ENCODE measurements at places on chromosomes 5 and 9.

DNA sequence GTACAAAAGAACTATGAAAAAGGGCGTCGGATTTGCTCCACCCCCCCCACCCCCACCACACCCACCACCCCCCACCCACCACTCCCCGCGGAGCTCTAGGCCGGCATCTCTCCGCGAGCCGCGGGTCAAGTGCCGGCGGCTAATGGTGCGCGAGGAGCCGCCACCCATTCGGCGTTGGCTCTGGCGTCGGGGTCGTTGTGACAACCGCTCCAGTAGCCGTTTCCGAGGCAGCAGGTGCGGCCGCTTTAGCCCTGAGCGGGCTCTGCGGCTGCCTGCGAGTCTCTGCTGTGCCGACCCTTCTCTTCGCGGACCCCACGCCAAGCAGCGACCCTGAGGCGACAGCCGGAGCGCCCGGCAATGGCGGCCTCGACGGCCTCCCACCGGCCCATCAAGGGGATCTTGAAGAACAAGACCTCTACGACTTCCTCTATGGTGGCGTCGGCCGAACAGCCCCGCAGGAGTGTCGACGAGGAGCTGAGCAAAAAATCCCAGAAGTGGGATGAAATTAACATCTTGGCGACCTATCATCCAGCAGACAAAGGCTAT lies at the start of gene PPP1R2B:
Gene PPP1R2B (plus strand): TSS at position 90 of the 546 bp plus-strand sequence. CDS start 268 bp downstream, at position 358.
- H3K27me3 ChIP-seq, result peaks cover 8% of the 10 kb centered on the region
- no peaks in the 10 kb centered on the region for H3K4me1 ChIP-seq
- no peak for DNase-seq
- no peak within 1 kb of the TSS for H3K27ac ChIP-seq

- no peak overlapping the region for H3K4me3 ChIP-seq
- peaks cover 17% of the 10 kb centered on the region for H3K36me3 ChIP-seq
- H3K27ac ChIP-seq, result no peak overlapping the region
- no peaks in the 10 kb centered on the region for H3K4me1 ChIP-seq
Observed at GRCh38 chr5:78560000-78560855, 88.3 kb downstream of the LHFPL2 start.

DNA sequence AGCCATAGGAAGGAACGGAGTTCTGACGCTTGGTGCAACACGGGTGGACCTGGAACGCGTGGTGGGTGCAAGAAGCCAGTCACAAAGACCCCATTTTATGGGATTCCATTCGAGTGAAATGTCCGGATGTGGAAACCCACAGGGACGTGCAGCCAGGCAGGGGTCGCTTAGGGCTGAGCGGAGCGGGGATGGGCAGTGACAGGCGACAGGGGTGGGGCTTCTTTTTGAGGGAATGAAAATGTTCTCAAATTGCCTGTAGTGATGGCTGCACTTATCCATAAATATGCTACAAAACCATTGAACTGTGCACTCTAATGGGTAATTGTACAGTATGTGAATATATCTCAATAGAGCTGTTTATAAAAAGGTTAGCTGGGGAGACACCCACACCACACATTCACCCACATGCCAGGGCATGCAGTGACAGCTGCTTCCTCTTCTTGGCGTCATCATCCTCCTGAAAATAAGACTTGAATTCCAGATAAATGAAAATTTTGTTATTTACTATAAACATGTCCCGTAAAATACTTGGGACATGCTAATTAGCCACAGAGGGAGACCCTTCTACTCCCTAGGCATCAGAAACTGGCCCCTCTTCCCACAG lies 71.3 kb upstream of the OLFM1 start:
- H3K36me3 ChIP-seq, result no peaks in the 10 kb centered on the region
- H3K27ac ChIP-seq, result no peak overlapping the region
- H3K27me3 ChIP-seq, result no peaks in the 10 kb centered on the region
- no peak for DNase-seq

DNA sequence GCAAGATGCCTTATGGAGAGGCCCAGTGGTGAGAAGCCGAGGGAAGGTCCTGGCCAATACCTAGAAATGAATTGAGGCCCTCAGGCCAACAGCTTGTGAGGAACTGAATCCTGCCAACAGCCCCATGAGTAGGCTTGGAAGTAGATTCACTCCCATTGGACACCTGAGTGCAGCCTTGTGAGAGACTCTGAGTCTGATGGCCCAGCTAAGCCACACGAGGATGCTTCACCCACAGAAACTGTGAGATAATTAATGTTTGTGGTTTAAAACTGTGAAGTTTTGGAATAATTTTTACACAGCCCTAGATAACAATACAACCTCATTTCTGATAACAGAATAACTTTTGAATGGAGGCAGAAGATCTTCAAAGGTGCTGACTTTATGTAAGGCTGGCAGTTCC lies 65.9 kb upstream of the DAP start:
- H3K4me3 ChIP-seq, result no peak overlapping the region
- no peak for DNase-seq
- no peaks in the 10 kb centered on the region for H3K27me3 ChIP-seq
- H3K4me1 ChIP-seq, result no peaks in the 10 kb centered on the region
- no peaks in the 10 kb centered on the region for H3K36me3 ChIP-seq

GRCh38 chr5:157020511-157021222 lies 38.2 kb downstream of the HAVCR1 start:
- no peaks in the 10 kb centered on the region for H3K36me3 ChIP-seq
- H3K27me3 ChIP-seq, result no peaks in the 10 kb centered on the region
- no peak for DNase-seq
- no peak overlapping the region for H3K27ac ChIP-seq
- H3K4me3 ChIP-seq, result no peak overlapping the region
- H3K4me1 ChIP-seq, result no peaks in the 10 kb centered on the region

GRCh38 chr9:87766697-87767096 lies 40.8 kb downstream of the CTSL start:
- no peaks in the 10 kb centered on the region for H3K4me1 ChIP-seq
- DNase-seq, result peak; percentile 10
- H3K27ac ChIP-seq, result no peak overlapping the region
- H3K4me3 ChIP-seq, result no peak overlapping the region
- peaks cover 13% of the 10 kb centered on the region for H3K27me3 ChIP-seq

GRCh38 chr5:172410160-172410559 lies 44.2 kb downstream of the SH3PXD2B start:
- peaks cover 10% of the 10 kb centered on the region for H3K4me1 ChIP-seq
- H3K36me3 ChIP-seq, result peaks cover 7% of the 10 kb centered on the region
- no peak overlapping the region for H3K27ac ChIP-seq
- H3K27me3 ChIP-seq, result no peaks in the 10 kb centered on the region
- DNase-seq, result no peak

GRCh38 chr5:5270161-5270560 lies 130.0 kb downstream of the ADAMTS16 start:
- DNase-seq, result no peak
- H3K27me3 ChIP-seq, result no peaks in the 10 kb centered on the region
- no peaks in the 10 kb centered on the region for H3K36me3 ChIP-seq
- no peak overlapping the region for H3K27ac ChIP-seq
- no peak overlapping the region for H3K4me3 ChIP-seq

GRCh38 chr9:2621722-2622460 lies at the start of gene VLDLR:
Gene VLDLR (plus strand): TSS chr9:2621787. CDS start chr9:2622190, 403 bp downstream.
- DNase-seq, result peak; percentile 20
- peaks cover 73% of the 10 kb centered on the region for H3K27me3 ChIP-seq

- H3K4me1 ChIP-seq, result no peaks in the 10 kb centered on the region
- no peak overlapping the region for H3K4me3 ChIP-seq
- no peak overlapping the region for H3K27ac ChIP-seq
- peak; percentile 52 for DNase-seq
- no peaks in the 10 kb centered on the region for H3K36me3 ChIP-seq
Observed at GRCh38 chr9:73023025-73023541, 70.2 kb upstream of the ALDH1A1 start.

GRCh38 chr5:23001120-23001519 lies 148.0 kb upstream of the CDH12 start:
- H3K36me3 ChIP-seq, result no peaks in the 10 kb centered on the region
- no peak overlapping the region for H3K27ac ChIP-seq
- H3K4me1 ChIP-seq, result no peaks in the 10 kb centered on the region
- no peaks in the 10 kb centered on the region for H3K27me3 ChIP-seq
- no peak overlapping the region for H3K4me3 ChIP-seq

- H3K4me1 ChIP-seq, result no peaks in the 10 kb centered on the region
- H3K4me3 ChIP-seq, result no peak overlapping the region
- H3K27me3 ChIP-seq, result no peaks in the 10 kb centered on the region
- no peaks in the 10 kb centered on the region for H3K36me3 ChIP-seq
Observed at GRCh38 chr9:26321935-26322334, 570.7 kb downstream of the CAAP1 start.

DNA sequence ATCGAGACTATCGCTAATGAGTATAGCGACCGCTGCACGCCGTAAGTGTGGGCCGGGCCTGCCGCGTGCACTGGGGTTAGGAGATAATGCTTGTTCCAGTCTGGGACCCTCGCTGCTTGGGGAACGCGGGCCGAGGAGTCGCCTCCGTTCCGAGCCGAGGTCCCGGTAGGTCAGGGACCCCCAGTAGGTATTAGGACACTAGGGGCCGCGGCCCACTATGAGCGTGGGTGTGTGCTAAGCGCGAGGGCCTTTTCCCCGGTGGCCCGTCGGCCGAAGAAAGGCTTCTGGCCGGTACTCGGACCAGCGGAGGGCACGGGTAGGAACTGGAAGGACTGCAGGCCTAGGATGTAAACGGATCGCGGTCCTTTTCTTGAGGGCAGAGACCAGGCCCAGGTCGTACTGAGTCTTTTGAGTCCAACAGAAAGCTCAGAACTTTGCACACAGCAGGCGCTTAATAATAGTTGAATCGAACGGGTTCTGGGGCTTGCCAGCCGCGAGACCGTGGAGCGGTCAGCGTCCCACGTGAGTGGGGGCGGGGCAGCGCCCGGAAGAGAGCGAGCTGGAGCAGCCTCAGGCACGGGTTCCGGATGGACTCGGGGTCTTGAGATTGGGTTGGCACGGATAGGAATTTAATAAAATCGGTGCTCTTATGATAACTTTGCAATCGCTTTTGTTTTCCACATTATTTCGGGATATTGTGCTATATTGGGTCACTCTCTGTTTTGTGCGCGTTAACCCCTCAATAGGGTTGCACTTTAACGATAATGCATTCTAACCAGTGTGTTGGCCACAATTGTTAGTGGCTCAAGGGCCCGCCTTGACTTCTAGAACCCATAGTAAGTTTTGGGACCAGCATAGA lies 733 bp downstream of the HSPA4 start:
- peak overlapping the region; percentile 96 for H3K4me3 ChIP-seq
- H3K4me1 ChIP-seq, result peaks cover 21% of the 10 kb centered on the region
- DNase-seq, result peak; percentile 54
- peak overlapping the region; percentile 99 for H3K27ac ChIP-seq

GRCh38 chr9:124973807-124974206 lies 32.9 kb upstream of the GOLGA1 start:
- no peaks in the 10 kb centered on the region for H3K4me1 ChIP-seq
- DNase-seq, result no peak
- H3K27me3 ChIP-seq, result no peaks in the 10 kb centered on the region
- H3K27ac ChIP-seq, result no peak overlapping the region
- H3K36me3 ChIP-seq, result peaks cover 11% of the 10 kb centered on the region

GRCh38 chr9:35051069-35051967 lies 21.1 kb downstream of the VCP start:
- no peak overlapping the region for H3K27ac ChIP-seq
- peak; percentile 44 for DNase-seq
- no peaks in the 10 kb centered on the region for H3K27me3 ChIP-seq
- no peaks in the 10 kb centered on the region for H3K4me1 ChIP-seq

DNA sequence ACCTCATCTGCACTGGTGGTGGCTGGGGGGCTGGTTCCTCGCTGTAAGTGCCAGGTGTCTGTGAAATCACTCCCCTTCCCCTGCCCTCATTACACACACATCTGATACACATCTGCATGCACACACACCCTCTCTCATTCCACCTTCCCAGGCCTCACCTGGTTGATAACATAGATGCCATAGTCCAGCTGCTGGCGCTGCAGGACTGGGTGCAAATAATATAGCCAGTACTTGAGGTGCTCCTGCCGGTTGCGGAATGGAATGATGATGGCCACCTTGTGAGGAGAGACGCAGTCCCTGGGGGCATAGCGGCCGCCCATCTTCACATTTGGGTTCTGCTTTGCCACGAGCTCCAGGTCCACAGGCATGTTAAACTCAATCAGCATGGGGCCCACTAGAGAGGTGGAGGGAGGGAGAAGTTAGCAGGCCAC lies 32.1 kb downstream of the B4GALT1 start:
- H3K4me1 ChIP-seq, result peaks cover 75% of the 10 kb centered on the region
- no peaks in the 10 kb centered on the region for H3K27me3 ChIP-seq
- H3K4me3 ChIP-seq, result no peak overlapping the region
- peak overlapping the region; percentile 61 for H3K27ac ChIP-seq

GRCh38 chr5:179858241-179858585 lies 404 bp downstream of the MRNIP start:
- DNase-seq, result no peak
- peak overlapping the region; percentile 99 for H3K4me3 ChIP-seq
- H3K27ac ChIP-seq, result peak overlapping the region; percentile 97
- no peaks in the 10 kb centered on the region for H3K27me3 ChIP-seq
- H3K36me3 ChIP-seq, result peaks cover 13% of the 10 kb centered on the region

DNA sequence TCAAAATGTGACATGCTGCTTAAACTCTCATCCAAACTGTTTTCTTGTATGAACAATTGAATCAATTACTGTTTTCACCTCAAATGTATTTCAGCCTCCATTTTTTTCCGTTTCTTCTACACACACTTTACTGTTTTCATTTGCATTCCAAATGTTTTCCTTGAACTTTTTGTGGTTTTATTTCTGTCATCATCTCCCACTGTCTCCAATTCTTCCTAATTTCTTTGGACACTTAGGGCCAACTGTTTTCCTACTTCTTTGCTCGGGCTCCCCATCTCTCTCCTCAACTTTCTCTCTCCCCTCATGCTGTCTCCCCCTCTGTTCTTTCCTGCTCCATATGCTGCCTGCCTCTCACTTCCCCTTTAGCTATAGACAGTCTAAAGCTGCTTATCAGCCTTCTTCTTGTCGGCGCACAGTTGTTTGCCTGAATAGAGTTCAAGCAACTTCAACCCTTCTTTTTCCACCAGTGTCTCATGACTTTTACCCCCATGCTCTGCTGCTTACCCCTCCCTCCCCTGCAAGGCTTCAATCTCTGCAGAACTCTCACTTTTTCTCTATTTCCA lies 443.4 kb downstream of the DTWD2 start:
- no peaks in the 10 kb centered on the region for H3K27me3 ChIP-seq
- no peak overlapping the region for H3K27ac ChIP-seq
- no peaks in the 10 kb centered on the region for H3K36me3 ChIP-seq
- no peak overlapping the region for H3K4me3 ChIP-seq

- no peak for DNase-seq
- no peak overlapping the region for H3K4me3 ChIP-seq
- H3K27ac ChIP-seq, result no peak overlapping the region
- no peaks in the 10 kb centered on the region for H3K27me3 ChIP-seq
Observed at GRCh38 chr9:1869843-1870242, 145.3 kb upstream of the SMARCA2 start.

DNA sequence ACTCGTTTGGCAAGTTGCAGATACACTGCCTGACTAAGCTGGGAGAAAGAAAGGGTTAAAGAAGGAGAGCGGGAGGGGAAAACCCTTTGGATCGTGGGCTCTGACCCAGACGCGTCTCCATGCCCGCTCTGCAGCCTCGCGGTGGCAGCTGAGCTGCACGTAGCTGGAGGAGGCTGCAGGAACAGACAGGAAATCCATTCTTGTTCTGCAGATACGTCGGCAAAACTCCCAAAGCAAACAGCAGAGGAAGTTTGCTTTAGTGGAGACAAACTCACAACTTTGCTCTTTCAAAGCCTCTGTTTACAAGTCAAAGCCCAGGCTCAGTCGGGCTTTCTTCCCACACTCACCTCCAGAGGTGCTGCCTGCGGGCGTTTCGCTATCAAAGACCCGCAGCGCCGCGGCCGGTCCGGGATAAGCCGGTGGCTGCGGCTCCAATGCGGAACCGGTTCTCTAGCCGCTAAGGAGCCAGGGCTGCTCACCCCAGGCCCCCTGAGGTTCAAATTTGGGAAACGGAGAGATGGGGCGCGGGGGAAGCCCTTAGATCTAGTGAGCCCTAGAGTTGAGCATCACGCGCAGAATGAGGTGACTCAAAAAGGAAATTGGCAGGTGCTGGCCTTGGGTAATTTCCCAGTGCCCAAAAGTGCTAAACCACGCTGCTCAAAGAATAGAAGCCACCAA lies 60.7 kb downstream of the MAT2B start:
- peak overlapping the region; percentile 36 for H3K4me3 ChIP-seq
- no peak overlapping the region for H3K27ac ChIP-seq
- peak; percentile 17 for DNase-seq
- peaks cover 4% of the 10 kb centered on the region for H3K4me1 ChIP-seq
